ENCODE measurements at places on chromosomes 12 and 14.

- DNase-seq, result no peak
These were observed 22.7 kb downstream of the GPR19 start for GRCh38 chr12:12673296-12673695.

GRCh38 chr12:88509851-88510250 lies 70.4 kb downstream of the KITLG start:
- DNase-seq, result no peak

GRCh38 chr12:79643821-79644220 lies 46.9 kb downstream of the PAWR start:
- no peak for DNase-seq

DNA sequence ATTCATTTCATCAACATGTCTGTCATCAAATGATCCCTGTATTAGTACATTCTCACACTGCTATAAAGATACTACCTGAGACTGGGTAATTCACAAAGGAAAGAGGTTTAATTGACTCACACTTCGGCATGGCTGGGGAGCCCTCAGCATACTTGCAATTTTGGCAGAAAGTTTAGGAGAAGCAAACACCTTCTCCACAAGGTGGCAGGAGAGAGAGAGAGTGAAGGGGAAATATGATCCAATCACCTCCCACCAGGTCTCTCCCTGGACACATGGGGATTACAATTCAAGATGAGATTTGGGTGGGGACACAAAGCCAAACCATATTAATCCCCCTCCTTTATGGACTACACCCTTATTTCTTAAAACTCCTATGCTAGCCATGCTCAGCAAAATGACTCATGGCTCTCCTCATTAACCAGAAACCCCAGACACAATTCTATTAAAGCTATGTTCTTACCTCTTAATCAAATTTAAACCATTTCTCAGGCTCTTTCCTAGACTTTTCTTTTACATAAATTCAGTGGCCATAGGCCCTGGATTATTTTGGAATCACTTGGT lies 932.3 kb downstream of the FLRT2 start:
- DNase-seq, result peak; percentile 61
